ENCODE measurements at places on chromosomes 13 and 19.

GRCh38 chr13:73254827-73255226, 196.0 kb downstream of the KLF5 start:
- DNase-seq, result no peak

DNA sequence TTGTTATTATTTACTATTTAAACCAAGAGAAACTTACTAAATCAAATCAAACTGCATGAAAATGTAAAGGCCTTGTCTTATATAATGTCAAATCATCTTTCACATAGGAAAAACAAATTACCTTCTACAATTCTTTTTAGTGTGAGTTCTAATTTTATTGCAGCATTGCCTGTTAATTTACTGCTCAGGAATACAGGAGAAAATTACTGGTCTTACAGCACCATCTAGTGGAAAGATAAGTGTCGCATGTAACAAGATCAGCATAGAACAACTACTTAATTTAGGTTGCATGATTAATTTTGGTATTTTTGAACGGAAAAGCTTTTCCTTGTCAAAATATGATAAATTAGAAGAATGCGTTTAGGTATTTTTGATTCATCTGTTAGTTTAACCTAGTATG, 502.7 kb downstream of the UQCRFS1 start:
- no peak for DNase-seq

DNA sequence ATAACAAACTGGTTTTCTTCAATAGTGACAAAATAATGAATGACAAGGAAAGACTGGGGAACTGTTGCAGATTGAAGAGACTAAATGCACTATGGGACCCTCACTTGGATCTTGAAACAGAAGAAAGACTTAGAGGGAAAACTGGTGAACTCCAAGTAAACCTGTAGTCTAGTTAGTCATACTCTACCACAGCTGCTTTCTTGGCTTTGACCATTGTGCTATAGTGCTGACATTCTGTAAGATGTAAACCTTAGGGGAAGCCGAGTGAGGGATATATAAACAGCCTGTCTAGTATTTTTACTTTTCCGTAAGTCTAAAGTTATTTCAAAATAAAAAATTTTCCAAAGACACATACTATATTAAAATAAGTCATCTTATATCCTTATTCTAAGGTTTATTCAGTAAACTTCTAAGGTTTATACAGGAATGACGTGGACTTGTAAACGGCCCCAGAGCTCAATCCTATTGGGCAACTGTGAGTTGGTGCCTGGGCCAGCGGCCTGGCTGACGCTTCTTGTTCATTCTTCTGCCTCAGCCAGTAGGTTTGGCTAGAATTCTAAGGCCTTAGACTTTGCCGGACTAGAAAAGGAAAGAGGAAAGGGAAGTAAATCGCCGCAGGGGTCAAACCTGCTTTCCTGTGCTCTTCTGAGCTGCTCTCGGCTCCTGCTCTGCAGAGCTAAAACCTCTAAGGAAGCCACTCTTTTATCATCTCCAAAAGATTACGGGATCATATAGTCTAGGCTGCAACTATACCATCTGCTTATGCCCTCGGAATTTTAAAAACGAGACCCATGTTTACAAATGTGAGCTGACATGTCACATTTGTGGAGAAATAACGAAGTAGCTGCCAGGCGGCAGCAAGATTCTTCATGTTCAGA, 33.6 kb upstream of the UBE2L5 start:
- no peak for DNase-seq

DNA sequence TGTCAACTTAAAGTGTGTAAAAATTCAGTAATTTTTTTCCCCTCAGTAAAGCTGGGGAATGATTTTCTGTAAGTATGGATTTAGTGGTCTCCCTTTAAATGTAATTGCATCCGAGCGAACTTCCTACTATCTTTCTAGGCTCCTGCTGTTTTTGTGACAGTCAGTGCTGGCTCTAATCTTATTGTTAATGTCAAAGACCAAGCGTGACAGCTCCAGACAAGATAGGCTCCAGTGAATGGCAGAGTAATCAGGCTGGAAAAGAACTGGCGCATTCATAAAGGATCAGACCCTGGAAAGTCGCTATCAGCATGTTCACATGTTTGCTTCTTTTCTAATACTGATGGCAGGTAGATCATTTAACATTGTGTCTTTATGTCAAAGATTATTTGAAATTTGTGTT, 908.0 kb upstream of the ATXN8OS start:
- no peak for DNase-seq

- DNase-seq, result no peak
Observed at GRCh38 chr13:99439048-99439447, 62.2 kb upstream of the TM9SF2 start.

GRCh38 chr13:44819772-44820171, 169.5 kb downstream of the NUFIP1 start:
- no peak for DNase-seq

GRCh38 chr19:38665219-38665931, 17.9 kb downstream of the ACTN4 start:
- no peak for DNase-seq

DNA sequence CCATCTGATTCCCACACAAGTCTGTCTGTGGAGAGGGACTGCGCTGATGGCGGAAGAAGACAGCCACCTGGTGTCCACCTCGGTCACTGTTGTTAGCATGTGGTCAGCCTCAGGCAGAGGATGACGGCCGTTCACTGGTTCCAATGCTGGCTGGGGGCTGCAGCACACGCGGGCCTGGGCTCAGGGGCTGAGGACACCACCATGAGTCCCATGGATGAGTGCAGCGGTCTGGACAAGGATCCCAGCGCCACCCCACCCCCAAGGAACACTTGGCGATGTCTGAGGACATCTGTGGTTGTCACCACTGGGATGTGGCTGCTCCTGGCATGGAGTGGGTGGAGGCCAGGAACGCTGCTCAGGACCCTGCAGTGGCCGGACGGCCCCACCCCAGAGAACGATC, 10.9 kb downstream of the DPP9 start:
- DNase-seq, result no peak
